DMS79 treated with DMSO at 0.1 percent for 48 hours (cell line): ENCODE measurements at places on chromosomes 12 and 14.

DNA sequence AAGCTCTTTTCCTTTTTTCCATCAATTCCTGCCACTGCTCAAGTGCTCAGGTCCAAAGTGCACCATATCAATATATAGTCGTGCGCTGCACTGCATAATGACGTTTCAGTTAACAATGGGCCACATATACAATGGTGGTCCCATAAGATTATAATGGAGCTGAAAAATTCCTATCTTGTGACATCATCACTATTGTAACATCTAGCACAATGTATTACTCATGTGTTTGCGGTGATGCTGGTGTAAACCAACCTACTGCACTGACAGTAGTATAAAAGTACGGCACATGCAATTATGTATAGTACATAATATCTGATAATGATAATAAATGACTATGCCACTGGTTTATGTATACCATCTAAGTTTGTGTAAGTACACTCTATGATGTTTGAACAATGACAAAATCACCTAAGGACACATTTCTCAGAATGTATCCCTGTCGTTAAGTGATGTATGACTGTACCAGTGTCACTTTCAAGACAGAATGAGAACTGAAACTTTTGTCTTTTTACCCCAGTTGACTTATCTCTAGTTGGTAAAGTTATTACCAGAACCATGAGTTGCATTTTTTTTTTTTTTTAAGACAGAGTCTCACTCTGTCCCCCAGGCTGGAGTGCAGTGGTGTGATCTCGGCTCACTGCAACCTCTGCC is 53.7 kb upstream of the INSM2 start:
- DNase-seq, result no peak

DNA sequence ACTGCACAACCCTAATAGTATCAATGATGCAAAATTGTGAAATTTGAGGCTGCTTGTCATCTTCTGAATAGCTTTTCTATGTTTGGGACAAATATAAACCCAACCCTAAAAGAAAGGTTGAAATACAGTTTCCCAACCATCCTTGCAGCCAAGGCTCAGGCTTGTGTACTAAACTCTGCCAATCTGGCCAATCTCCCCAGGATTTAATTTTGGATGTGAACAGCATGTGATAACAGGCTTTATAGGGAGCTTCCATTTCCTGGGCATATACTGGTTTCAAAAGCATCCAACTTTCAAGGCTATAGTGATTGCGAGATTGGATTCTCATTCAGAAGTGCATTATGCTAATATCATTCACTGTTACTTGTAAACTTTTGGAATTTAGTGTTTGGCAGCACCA is 55.7 kb upstream of the MUCL1 start:
- DNase-seq, result no peak

GRCh38 chr14:99809360-99809759 is 16.1 kb downstream of the EML1 start:
- DNase-seq, result no peak

DNA sequence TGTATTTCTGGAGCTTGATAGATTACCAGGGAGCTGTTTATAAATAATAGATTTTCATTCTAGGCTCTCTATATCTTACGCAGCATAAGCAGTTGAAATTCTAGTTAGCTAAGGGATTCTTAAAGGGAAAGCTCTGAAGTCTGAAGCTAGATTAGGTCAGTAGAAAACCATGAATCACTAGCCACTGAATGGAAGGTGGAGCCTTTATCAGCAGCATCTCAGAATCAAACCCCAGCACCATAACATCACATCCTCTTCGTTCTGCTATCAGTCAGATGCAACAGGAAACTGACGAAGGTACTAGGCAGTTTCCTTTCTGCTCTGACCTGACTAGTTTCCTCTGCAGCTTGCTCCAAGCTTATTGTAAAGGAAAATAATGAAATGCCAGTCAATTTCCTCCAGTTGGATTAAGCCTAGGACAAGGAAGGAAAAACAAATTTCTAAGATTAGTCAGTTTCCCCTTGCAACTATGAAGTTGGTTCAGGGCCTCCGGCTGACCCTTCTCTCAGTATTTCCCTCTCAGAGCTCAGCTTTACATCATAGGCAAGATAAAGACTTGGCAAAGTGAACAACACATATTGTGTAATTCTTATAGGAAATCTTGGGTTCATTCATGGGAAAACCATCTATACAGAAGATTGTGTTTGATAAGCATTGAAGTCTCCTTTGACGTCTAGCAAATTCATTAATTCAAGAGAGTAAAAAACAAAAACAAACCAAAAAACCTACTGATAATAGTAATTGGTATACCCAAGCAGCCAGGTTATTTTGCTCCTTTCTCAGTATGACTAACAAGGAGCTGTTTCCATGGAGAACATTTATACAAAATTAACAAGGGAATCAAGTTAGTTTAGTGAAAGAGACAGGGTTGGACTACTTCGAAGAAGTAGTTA is 43.4 kb upstream of the CFAP54 start:
- DNase-seq, result no peak

- DNase-seq, result no peak
Measured at GRCh38 chr12:38158428-38159091, 158.0 kb upstream of the ALG10B start.
